T-helper 17 cell (primary cell): ENCODE measurements at places on chromosomes 5 and 9.
A peak's percentile ranks its signal among the peaks of the same experiment; 100 is the strongest.

DNA sequence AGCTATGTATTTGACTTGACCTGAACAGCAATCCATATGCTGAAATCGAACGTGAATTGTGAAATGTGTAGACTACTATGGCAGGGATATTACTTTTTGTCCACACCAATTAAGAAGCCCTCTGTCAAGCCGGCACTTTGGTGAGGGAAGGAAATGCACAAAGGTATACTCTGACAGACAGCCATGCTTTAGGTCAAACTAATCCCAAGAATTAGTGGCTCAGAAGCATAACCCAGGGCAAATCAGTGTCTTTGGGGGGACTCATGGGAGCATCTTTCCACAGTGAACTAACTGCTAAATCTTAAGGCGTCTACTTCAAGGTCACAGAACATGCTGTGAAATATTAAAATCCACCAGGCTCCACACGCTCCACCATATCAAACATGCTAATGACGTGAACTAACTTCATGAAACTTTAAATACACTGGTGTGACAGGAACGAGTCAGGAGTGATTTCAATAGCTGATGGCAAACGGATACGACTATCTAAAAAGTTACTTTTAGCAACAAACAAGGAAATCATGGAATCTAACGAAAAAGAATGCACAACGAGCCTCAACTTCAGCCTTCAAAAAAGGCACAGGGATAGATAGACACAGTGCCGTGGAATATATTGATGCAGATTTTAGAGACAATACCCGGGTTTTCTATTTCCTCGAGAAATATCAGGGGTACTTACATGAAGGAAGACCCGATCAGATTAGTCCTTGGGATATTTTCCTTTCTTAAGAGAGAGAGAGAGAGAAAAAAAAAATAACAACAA, 527 bp downstream of the MEF2C start:
- no peak for DNase-seq

- no peak for DNase-seq
Measured at GRCh38 chr5:125295405-125295872, 549.0 kb upstream of the ZNF608 start.

DNA sequence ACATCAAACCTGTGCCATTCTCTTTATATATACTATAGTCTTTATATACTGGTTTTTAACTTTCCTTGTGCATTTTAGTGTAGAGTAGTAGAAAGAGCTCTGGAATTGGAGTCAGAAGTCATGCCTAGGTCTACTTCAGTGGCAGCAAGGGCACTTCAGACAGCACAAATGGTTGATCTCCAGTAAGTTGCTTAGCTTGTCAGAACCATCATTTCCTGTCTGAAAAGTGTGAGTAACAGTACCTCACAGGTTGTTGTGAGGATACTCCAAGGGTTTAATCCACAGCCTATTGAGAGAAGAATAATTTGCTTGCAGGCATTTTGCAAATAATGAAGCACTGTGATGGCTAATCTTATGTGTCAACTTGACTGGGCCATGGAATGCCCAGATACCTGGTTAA, 95.8 kb upstream of the NR4A3 start:
- no peak for DNase-seq

GRCh38 chr5:133251296-133252132, 199.7 kb downstream of the HSPA4 start:
- no peak for DNase-seq

DNA sequence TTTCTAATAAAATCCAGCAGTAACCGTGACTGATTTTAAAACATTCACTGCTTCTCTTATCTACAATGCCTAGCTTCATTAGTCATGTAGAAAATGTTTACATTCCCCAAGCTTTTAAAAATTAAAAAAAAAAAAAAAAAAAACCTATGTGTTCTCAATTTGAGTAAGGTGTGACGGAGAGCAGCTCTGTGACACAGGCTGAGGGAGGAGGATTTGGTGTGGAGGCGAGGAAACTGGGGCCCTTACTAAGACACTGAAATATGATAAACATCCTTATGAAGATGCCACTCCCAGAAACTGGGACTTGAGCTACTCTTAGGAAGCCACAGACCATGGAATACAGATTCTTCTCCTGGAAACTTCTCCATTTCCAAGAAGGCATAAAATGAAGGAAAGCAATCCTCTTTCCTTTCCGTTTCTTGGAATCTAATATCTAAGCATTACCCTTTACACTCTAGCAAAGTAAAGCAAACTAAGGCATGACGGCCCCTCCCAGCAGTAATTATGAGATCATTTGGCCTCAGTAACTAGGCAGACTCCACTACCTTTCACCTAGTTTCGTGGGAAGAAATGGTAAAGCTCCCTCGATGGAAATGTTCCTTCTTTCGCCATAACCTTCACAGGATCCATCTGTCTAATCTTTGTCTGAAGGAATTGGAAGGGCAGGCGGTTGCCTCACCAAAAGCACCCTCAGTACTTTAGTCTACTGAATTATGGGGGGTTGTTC, 23.5 kb downstream of the GRAMD2B start:
- DNase-seq = no peak

- no peak for DNase-seq
Measured at GRCh38 chr5:174798551-174798951, 74.2 kb downstream of the MSX2 start.

DNA sequence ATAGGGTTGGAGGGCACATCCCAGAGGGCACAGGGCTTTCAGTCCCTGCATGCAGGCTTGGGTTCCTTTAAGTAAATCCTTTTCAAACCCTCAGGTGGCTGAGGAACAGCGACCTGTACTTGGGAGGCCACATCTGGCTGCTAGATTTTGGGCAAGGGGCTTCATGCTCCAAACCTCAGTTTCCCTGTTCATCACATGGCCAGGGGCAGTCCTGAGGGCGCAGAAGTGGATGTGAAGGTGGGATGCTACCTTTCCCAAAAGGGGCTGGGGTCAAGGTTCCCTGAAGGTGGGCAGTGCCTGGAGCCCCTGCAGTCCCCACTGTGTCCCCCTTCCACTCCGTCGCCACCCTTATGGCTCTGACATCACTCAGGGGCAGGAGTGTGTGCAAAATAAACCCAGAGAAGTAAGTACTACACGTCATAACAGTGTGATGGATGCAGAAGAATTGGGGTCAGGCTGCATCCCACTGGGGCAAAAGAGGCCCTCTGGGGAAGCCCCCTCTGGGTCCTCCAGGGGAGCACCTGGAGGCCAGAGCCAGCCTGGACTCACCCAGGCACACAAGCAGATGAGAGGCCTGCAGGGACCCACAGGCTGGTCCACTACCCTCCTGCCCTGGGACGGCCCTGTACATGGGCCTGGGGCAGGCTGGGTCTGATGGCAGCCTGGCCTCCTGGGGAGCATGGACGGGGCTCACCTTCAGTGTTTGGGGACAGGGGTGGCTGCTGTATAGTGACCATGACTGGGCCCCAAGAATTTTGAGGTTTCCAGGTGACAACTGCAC, 1.9 kb upstream of the CARD19 start:
- DNase-seq = no peak

GRCh38 chr5:35010676-35011075, 37.1 kb downstream of the AGXT2 start:
- no peak for DNase-seq

DNA sequence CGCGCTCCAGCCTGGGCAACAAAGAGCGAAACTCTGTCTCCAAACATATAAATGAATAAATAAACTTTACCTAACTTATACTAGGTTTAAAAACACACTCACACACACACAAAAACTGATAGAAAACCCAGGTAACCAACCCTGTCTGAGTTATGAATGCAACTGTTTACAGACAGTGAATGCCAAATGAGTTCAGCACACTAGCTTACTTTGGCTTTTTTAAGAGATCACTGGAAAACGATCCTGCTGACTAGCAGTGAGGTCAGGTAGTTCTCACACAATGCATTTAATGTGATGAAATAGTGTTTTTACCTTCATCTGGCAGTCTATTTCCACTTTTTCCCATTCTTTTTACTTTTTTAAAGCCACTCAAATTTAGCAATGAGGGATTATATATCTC, 22.4 kb downstream of the FAF2 start:
- DNase-seq = no peak

DNA sequence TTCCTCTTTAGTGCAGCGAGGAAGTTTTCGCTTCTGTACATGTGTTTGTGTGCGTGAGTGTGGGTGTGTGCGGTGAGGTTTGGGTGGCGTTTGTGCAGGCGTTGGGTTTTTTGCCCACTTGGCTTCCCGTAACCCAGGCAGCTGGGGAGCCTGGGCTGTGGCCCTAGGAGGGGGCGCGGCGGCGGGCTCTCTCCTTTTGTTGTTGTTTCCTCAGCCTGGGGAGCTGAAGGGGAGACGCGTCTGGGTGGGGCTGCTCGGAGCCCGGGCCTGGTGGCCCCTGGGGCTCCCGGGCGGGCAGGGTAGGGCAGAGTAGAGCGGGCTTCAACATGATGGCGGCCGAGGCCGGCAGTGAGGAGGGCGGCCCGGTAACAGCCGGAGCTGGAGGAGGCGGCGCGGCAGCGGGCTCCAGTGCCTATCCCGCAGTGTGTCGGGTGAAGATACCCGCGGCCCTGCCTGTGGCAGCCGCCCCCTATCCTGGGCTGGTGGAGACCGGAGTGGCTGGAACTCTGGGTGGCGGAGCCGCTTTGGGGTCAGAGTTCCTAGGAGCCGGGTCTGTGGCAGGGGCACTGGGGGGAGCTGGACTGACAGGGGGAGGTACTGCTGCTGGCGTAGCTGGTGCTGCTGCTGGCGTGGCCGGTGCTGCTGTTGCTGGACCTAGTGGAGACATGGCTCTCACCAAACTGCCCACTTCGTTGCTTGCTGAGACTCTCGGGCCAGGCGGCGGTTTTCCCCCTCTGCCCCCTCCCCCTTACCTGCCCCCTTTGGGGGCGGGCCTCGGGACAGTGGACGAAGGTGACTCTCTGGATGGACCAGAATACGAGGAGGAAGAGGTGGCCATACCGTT, 665 bp downstream of the RASA1 start:
- DNase-seq = peak; percentile 48

DNA sequence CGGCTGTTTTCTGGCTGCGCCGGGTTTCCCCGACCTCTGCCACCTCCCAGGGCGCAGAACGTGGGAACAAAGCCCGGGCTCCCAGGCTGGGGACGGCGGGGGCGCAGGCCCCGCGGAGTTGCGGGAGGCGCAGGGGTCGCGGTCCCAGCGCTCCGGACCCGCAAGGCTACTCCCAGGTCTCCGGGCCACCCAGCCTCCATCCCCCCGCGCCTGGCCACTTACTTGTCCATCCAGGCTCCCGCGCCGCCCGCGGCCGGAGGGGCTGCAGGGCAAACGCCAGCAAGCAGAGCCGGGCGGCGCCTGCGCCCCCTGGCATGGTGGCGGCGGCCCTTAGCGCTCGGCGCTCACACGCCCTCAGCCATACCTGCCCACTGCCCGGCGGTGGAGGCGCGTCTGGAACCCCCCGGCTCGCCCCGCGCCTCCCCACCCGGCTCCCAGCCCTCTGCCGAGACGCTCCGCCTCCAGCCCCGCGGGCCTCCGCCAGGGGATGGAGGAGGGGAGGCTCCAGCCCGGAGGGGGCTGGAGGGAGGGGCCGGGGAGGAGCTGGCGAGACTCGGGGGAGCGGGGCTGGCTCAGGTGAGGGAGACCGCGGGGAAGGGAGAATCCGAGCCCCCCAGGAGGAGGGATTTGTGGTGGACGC, at the start of gene ADAM19:
ADAM19 (minus strand) TSS at position 395 of the 640 bp plus-strand sequence; CDS start at position 316, 79 bp downstream.
- DNase-seq = peak; percentile 30

DNA sequence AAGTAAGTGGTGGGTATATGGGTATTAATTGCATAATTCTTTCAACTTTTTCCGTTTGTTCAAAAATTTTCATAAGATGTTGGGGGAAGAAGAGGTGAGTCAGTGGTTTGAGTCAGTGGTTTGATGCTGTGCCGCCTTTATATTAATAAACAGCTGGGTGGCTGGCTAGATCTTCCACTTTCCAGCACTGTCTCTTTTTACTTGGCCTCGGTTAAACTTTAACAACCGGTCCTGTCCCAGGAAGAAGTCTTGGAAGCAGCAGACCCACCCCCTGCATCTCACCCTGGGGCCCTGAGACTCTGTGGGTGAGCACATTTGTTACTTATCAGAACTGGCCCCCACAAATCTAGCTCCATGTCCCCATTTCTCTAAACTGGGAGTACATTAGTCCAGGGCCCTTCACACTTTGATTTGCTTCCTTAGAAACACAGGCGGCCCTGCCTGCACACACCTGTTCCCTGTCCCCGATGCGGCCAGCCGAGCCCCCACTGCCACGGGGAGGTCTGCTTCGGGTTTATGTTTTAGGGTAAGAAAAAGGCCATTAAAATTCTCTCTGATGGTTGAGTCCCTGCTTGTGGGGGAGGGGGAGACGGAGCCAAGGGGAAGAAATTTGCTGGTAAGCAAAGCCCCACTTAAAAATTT, 90.7 kb downstream of the PTCH1 start:
- DNase-seq = no peak

DNA sequence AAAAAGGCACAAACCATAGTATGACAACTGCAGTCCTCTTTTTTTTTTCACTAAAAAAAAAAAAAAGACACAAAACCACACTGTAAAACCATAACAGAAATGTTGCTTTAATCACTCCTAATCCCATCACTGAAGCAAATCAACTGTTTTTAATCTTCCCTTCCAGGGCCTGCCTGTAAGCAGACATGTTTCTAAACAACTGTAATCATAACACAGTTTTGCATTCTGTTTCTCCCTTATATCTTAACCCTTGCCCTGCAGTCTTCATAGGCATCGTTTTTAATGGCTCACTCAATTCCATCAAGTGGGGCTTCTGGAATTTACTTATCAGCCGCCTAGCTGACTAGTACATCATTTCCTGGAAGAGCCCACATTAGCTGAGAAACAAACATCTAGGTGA, 111.0 kb upstream of the SLC25A48 start:
- no peak for DNase-seq
